ENCODE measurements at places on chromosomes 16 and 17.
A peak's percentile ranks its signal among the peaks of the same experiment; 100 is the strongest.

- no peak for DNase-seq
Measured at GRCh38 chr16:2006317-2006716, 3.3 kb downstream of the ZNF598 start.

- no peak for DNase-seq
Measured at GRCh38 chr17:32152130-32152529, 9.8 kb downstream of the RHOT1 start.

DNA sequence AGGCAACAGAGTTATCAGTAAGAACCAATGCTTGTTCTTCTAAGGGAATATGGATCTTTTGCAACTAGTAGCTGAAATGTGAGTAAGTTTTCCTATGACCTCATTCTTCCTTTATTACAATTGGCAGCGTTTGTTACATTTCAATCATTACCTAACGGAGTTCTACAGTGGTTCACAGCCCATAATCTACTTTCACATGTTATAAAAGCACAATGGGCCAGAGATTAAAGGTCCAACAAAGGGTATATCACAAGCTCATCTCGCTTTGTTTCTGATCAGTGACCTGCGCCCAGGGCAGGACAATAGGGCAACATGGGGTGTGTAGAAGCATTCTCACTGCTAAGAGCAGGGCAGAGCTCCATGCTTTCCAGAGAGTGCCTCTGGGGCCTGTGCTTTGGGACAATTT lies 279.9 kb upstream of the DYNLRB2 start:
- DNase-seq = no peak

DNA sequence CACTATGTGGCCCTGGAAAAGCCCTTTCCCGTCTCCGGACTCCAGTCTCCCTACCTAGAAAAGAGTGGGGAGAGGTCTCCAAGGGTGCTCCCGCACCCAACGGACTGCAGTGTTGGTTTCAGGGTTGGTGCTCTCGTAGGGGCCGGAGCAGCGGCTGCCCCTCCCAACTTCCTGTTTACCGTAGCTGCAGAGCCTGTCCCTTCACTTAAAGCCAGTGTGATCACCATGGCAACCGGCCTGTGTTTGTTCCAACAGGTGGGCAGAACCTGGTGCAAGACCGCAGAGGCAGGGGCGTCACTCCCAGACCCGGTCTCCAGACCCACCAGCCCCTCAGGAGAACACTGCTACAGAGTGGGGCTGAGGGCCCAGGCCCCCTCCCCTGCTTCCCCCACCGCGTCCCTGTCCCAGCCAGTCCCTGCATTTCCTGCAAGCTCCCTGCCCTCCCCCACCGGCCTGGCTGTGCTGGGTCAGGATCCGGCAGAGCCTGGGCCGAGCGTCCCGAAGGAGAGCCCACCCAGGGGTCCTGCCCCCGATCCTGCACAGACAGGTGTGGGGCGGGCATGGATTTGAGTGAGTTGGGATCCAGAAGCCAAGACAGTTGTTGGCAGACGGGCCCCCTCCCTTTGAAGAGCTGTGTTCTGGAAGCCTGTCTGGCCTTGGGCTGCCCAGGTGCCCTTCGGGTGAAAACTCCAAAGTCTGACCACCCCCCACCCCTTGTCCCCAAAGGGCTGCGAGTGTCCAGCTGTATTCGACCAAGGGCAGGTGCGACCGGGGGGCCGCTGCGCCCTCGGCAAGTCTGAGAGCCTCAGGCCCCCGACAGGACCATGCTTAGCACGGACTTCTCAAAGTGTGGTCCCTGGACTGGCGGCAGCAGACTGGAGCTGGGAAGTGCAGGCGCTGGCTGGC lies 1.5 kb upstream of the BAIAP3 start:
- peak; percentile 12 for DNase-seq

DNA sequence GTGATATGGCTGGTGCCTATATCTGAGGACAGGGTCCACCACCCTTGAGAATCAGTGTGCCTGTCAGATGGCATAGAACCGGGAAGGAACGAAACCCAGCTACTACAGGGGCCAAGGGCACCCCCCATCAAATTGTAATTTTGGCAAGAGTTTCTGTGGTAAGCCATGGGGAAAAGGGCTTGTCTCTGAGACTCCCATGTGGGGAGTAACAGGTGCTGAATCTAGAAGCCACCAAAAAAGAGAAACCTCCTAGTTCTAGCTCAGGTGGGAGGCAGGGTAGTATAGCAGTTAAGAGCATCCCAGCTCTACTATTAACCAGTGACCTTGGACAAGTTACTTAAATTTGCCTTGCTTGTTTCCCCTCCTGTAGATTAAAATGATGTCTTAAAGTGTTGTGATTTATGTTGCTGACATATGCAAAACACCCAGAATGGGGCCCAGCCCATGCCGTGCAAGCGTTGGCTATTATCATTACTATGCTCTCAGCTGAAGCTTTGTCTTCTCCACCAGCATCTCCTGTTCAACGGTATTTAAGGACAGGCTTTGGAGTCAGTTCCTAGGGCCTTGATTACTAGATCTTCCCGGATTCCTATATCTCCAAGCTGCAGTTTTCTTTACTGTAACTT lies 210.7 kb upstream of the NLRP1 start:
- no peak for DNase-seq

- no peak for DNase-seq
Measured at GRCh38 chr17:66462010-66462409, 159.6 kb downstream of the PRKCA start.

GRCh38 chr16:29808219-29808900 lies 2.0 kb downstream of the MAZ start:
- no peak for DNase-seq

DNA sequence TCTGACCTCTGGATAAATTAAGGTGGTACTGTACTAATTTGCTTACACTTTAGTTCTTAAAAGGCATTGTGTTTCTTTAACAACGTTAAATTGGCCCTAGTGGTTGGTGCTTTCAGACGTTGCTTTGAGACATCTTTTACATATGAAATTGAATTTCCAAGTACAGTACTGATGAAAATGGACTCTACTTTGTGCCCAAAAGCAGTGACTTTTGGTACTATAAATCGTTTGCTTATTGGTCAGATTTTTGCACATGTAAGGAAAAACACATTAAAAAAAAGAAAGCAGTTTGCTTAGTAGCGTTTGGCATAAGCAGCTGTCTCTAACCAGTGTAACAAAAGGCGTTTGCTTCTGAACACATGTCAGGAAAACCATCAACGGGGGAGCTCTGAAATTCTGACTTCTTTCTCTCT lies 139.6 kb downstream of the CDK5R1 start:
- no peak for DNase-seq

DNA sequence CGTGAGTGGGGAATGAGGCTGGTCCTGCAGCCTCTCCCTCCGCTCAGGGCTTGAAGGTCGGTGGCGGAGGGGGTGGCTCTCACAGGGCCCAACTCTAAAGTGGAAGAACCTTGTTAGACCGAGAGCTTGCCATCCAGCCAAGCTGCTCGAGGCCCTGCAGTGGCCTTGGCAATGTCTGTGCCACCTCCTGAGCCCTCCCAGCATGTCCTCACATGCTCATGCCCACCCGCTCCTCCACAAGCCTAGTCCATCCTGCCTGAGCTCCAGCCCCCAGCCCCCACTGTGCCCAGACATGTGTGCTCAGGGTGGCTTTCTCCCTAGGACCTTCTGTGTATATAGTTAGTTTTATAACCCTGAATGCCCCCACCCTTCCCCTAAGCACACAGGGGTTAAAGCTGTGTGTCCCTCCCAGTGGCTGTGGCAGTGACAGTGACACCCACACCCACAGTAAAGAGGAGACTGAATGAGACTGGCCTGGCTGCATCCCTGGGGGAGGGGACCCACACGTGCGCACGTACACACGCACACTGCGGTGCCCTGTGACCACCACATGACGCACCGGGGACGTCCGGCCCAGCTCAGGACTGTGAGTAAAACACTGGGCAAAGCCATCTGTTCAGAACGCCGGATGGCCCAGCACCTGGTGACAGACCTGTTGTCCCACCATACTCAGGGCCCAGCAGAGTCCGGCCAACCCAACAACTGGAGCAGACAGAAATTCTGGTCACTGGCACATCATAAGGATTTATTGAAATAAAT lies 15.6 kb downstream of the PDK2 start:
- no peak for DNase-seq

GRCh38 chr17:60745544-60745943 lies 67.9 kb downstream of the BCAS3 start:
- no peak for DNase-seq

DNA sequence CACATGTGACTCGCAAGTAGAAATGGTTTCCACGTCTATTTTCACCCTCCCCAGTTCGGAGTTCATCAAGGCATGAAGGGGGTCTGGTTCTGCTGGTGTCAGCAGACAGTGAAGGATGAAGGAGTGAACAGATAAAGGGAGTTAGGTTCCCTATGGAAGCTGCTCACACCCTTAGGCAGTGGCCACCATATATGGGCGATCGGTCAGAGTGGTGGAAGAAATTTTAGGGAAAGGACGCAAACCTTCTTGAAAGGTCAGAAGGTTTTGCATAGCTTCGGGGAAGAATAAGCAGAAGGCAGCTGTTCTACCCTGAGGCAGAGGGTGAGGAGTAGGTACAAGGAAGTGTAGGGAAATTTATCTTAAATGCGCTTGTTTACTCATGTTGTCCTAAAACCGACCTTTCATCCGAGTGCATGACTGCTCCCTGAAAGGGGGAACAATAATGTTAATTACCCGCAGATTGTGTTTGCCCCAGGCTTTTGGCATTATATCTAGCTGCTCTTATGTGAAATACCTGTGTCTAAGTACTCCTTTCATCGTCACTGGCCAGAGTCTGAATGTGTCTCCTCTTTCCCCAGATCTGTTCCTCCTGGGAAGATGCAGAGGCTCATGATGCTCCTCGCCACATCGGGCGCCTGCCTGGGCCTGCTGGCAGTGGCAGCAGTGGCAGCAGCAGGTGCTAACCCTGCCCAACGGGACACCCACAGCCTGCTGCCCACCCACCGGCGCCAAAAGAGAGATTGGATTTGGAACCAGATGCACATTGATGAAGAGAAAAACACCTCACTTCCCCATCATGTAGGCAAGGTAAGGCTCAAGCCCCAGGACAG lies 12.5 kb downstream of the CDH5 start:
- DNase-seq = no peak

DNA sequence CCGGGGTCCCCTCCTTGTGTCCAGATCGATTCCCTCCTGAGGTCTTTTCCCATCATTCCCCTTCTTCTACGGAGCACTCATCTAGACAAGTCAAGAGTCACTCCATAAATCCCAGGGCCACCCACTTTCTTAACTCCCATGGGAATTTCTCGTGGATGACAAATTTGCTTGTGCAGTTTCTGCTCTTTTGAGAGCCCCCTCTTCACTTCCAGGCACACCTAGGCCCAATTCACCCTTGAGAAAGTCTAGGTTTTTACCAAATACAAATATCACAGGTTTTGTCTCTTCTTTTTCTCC lies 522 bp upstream of the POLDIP2 start:
- DNase-seq = no peak

DNA sequence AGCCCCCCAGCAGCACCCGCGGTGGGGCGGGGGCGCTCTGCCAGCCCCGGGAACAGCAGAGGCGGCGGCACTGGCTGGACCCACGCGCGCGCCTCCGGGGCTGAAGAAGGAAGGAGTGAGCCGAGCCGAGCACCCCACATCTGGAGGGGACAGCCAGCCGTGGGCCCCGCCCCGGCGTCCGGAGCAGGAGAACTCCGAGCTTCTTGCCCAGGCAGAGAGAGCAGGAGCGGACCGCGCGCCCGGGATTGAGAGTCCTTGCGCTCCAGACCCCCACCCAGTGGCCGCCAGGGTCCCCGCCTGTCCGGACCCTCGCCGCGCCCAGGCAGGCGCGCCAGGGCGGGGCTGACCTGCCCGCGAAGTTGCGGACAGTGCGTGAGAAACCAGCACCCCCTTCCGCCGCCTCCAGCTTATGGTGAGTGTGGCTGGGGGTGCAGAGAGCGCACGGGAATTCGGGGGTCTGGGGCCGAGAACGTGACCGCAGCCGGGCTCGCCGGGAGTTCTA lies 921.9 kb upstream of the EEF2KMT start:
- no peak for DNase-seq

GRCh38 chr16:50906454-50906853 lies 164.6 kb downstream of the CYLD start:
- no peak for DNase-seq

DNA sequence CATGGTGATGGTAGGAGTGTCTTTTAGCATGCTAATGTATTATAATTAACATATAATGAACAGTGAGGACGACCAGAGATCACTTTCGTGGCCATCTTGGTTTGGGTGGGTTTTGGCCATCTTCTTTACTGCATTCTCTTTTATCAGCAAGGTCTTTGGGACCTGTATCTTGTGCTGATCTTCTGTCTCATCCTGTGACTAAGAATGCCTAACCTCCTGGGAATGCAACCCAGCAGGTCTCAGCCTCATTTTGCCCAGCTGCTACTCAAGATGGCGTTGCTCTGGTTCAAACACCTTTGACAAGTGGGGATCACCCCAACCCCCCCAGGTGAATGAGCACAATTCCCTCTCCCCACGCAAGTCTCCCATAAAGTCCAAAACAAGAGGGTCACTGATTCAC lies 49.3 kb upstream of the ETV4 start:
- DNase-seq = no peak
